ENCODE measurements at places on chromosomes 3 and 15. TPM values are rescaled to one million over a fixed set of nuclear protein-coding genes. Genes with fewer than 3 reads are reported as not detected.

DNA sequence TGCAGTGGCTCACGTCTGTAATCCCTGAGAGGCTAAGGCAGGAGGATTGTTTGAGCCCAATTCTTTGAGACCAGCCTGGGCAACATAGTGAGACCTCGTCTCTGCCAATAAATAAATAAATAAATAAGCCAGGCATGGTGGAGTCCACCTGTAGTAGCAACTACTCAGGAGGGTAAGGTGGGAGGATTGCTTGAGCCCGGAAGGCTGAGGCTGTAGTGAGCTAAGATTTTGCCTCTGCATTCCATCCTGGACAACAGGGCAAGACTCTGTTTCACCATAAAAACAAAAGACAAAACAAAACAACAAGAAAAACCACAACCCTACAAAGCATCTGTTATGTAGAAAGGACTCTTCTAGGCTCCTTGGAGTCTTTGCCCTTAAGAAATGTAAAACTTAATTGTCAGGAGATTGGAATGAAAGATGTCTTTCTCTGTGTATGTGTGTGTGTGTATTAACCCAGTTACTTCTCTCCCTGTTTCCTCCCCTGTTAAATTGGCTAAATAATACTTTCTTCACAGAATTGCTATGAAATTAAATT is 9.5 kb downstream of the NECTIN3 start:
- no peak for DNase-seq

DNA sequence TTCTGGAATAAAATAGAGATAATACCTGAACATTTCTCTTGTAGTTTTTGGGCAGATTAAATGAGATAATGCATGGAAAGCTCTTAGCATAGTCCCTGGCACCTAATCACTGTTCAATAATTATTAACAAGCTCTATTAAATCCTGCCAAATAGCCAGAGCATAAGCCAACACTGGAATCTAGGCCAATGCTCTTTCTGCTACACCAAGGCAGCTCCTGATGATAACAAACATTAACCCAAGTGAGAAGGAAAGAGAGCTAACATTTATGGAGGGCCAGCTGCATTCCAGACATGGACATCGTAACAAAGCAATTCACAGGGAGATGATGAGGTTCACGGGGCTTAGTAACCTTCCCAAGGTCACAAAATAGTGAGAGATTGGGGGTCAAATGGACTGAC is 23.3 kb downstream of the LARP6 start:
- DNase-seq, result no peak

DNA sequence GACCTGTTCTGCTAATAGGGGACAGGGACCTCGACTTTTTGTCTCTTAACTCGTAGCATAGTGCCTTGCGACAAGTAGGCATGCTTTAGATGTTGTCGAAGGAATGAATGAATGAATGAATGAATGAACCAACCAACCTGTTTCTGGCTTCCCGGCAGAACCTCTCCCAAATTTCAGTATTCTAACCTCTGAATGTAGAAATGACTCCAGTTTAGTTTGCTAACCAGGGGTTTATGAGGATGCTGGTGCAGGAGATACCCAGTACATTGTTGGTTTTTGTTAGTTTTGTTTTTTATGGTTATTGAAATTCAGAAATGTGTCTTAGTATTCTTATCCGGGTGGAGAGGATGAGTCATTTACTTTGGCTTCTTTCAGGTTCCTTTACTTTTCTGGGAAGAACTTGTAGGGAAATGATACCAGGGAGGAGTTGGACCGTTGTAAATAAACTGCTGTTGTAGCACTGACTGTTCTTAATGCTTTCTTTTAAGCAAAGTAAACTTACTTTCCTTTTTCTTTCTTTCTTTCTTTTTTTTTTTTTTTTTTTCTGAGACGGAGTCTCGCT is 29.6 kb upstream of the EHHADH start:
- DNase-seq, result no peak

DNA sequence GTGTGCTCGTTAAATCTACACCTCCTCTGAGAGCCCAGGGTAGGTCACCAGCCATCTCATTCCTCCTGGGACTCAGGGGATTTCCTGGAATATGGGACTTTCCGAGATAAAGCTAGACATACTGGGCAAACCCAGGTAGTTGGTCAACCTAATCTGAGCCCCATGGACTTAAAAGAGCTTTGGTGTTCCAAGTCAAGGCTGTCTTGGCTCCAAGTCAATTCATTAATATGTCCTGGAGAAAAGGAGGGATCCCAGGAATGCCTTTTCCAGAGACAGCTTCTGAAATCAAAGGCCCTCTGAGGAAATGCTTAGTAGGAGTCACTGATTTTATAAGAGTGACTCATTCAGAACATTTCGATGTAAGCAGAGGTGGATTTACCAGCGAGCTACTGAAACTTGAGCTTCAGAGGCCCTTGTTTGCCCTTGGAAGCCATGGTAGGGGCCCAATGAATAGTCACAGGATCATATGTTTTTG is 137.3 kb upstream of the UBE2E1 start:
- no peak for DNase-seq

DNA sequence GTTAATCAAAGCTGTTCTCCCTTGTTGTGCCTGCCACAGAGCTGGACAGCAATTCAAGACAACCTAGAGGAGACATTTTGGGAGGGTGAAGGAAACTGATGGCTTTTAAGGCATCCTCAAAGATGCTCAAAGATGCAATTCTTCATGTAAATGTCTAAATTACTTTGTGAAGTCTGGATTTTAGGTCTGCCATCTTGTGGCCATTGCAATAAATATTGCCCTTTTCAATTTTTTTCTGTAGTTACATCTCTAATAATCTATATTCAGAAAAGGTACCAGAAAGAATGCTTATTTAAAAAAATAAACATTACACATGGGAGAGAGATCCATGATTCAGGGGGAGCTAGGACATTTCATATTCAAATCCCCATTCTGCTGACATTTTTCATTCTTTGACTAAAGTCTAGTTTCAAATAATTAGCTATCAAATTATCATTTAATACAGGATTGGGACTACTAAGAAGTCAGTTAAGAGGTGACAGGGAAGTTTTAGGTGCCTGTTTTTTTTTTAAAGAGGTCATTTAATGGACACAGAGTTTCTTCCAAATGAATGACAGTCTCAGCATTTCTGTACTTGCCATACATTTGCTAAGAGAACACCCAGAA is 259.8 kb upstream of the WNT5A start:
- DNase-seq, result no peak

Gene CCNDBP1
- 91.9 TPM for total RNA-seq

Gene ROPN1
- total RNA-seq, result 10.8 TPM

All from prostate gland (tissue), 2 donors.